Fibroblast of skin of right biceps (primary cell): ENCODE measurements at places on chromosomes 4 and X.

DNA sequence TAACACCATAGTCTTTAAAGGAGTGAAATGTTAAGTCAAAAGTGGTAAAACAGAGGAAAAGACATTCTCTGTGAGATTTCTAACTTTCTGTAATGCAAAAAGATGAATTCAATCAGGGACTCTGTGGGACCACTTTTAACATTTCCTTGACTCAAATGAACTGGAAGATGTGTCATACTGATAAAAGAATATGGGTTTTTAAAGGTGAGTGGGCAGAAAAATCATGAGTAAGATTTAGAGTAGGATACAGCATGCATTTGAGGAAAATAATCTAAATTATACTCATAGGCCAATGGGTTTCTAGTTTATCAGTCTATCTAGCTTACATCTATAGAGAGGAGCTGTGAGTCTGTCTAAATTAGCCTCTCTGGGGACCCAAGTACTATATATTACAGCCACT lies 11.0 kb upstream of the TEX13C start:
- DNase-seq, result no peak

- DNase-seq, result no peak
These were observed 42.2 kb upstream of the PUDP start for GRCh38 chrX:7190157-7190556.

GRCh38 chr4:138614398-138615142 lies 372.4 kb upstream of the SLC7A11 start:
- no peak for DNase-seq

DNA sequence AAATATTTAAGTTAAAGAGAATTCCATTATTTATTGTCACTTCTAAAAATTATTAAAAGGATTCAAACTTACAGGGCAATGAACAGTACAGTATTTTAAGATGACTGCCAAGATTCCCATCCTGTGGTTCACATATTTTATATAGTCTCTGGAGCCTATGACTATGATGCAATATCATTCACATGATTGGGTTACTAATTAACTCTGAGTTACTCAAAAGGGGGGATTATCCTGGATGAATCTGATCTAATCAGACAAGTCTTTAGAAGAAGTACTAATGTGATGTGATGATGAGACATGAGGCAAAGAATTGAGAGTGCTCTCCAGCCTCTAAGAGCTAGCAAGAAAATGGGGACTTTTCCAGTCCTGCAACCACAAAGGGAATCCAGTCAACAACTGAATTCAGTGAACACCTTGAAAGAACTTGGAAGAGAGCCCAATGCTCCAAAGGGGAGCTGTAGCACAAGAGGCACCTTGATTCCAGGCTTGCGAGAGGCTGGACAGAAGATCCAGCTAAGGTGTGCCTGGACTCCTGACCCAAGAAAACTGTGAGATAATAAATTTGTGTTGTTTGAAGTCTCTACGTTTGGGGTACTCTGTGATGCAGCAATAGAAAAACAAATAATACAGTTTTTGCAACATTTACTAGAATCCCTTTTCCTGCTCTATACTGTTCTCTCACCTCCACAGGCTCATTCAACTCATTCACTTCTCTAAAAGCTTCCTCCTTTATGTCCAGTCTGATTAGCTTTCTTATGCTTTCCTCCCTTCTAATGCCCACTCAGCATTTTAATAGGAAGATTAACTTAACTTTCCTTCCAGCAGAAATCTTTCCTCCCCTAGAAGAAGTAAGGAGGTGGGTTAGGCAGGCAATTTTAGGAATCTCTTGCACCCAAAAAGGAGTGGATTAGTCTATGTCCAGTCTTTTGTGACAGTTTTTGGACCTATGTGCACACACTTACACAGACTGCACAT lies 133.8 kb upstream of the LCORL start:
- no peak for DNase-seq

- peak; percentile 94 for DNase-seq
These were observed 127.1 kb downstream of the SHROOM3 start for GRCh38 chr4:76562161-76562560.

GRCh38 chr4:64614276-64614675 lies 205.0 kb upstream of the TECRL start:
- no peak for DNase-seq
